SK-N-MC (cell line): ENCODE measurements at places on chromosomes 11 and 22.

GRCh38 chr22:42509548-42509947 is 10.0 kb downstream of the RRP7A start:
- no peak for DNase-seq

GRCh38 chr11:9617940-9618339 is 44.5 kb downstream of the WEE1 start:
- no peak for DNase-seq

DNA sequence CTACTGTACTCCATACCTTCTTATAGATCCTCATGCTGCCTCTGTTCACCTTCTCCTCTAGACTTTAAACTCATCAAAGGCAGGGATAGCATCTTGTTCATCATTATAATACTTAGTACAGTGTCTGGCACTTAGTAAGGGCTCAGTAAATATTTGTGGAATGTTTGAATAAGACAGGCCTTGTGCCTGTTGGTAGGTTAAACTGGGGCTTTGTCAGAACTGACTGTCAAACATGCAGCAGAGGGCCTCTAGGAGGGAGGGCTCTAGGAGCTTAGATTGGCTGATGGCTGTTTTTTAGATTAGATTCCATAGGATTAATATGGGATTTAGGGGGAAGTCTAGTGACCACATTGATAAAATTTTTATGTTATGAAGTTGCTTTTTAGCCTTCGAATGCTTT is 70.8 kb downstream of the RNF169 start:
- no peak for DNase-seq

DNA sequence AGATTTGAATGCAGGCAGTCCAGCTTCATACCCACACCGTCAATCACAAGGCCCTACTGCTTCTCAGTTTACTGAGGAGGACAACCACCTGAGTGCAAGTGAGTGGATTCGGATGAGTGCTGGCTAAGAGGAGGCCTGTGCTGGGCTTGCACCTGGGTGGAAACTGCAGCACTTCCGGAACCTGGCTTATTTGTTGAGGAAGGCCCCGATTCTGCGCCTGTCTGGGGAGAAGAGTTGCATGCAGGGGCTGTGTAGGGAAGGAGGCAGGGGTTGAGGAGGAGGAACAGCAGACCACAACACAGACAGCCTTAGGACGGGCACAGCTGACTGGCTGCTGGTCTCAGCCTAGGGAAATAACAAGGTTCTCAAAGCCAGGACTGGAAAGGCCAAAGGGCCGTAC is 20.8 kb downstream of the ABTB2 start:
- DNase-seq, result no peak

GRCh38 chr11:35742707-35743454 is 80.3 kb downstream of the TRIM44 start:
- no peak for DNase-seq

GRCh38 chr11:59173080-59173963 is 1.4 kb downstream of the DTX4 start:
- no peak for DNase-seq

- no peak for DNase-seq
Measured at GRCh38 chr11:84626256-84626655, 1000.9 kb downstream of the DLG2 start.

DNA sequence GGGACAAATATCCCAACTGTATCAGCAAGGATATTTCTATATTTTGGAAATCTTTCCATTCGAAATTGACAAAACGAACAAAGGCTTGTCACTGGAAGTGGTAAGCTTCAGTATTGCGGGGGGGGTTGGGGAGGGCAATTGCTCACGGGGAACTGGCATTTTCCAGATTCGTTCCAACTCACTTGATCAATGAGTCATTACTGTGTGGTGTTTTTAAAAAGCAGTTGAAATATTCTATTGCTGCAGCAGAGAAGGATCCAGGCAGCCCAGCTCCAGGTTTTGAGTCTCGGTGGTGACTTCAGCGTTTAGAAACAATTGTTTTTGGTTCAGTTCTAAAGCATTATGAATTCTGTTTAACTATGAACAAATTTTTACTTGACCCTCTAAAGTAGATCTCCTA is 33.8 kb upstream of the FBLN1 start:
- DNase-seq, result no peak

DNA sequence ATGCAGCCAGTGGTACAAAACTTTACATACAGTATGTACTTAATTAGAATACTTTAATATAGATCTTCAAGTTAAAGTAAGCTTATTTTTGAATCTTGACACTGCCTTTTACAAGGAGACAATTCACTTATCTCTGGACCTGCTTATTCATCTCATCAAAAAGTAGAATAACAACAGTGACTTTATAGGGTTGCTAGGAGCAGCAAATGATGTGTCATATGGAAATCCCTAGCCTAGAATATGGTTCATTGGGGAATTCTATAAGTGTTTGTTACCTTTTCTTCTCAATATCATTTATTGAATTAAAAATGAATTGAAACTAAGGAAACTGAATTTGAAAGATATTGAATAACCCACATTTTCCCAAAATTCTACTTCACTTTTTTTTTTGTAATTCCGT is 45.0 kb upstream of the FIBIN start:
- no peak for DNase-seq

- no peak for DNase-seq
Measured at GRCh38 chr11:34679681-34680080, 58.8 kb downstream of the EHF start.

DNA sequence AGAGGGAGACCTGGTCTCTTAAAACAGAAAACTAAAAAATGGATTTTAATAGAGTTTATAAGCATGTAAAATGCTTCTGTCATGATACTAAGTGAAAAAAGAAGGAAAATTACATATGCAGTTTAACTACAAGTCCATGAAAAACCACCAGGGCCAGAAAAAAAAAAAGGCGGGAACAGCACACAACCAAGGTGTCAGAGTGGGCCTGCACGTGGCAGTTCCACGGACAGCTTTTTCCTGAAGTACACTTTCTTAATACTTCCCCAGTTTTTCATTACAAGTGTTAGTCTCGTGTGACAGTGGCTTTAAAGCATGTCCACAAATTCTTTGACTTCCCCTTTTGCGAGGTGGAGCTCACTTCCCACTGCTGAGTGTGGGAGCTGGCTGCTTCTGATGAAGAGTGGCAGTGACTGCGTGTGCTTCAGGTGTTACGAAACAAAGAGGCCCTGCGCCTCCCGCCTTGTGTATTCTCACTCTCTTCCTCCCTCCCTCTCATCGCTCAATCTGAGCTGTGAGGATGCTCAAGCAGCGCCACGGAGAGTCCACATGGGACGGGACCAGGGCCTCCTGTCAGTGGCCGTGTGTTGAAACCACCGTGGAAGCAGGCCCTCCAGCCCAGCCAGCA is 16.4 kb downstream of the PPM1F start:
- no peak for DNase-seq

- no peak for DNase-seq
Measured at GRCh38 chr11:62138630-62139425, 15.0 kb downstream of the INCENP start.

- no peak for DNase-seq
Measured at GRCh38 chr11:8870411-8871170, 40.4 kb upstream of the AKIP1 start.

- DNase-seq, result no peak
Measured at GRCh38 chr11:112206071-112206470, 20.2 kb upstream of the PTS start.

- no peak for DNase-seq
Measured at GRCh38 chr11:128902515-128903066, 11.4 kb downstream of the KCNJ5 start.

GRCh38 chr11:32894921-32895320 is 2.3 kb downstream of the QSER1 start:
- DNase-seq, result no peak

DNA sequence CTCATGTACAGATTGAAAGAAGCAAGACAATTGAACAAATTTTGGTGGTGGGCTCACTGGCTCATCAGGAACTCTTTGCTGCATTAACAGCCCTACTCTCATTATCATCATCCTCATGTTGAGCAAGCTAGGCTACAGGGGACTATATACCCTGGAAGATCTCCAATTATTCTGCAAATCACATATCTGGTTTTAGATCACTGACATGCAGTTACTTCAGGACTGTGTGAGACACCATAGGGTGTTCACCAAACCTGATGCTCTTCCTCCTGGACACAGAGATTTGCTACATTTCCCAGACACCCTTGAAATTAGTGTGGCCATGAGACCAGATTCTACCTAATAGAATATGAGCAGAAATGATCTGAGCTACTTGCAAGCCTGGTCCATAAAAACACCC is 23.0 kb upstream of the ME3 start:
- DNase-seq, result no peak

- no peak for DNase-seq
Measured at GRCh38 chr11:119832202-119832935, 103.4 kb upstream of the NECTIN1 start.

GRCh38 chr11:8794677-8795103 is 112.1 kb downstream of the RPL27A start:
- no peak for DNase-seq
